Tibial artery (tissue), 4 donors: ENCODE measurements at places on chromosomes 12 and 14.
A peak's percentile ranks its signal among the peaks of the same experiment; 100 is the strongest.

GRCh38 chr12:107287436-107288413 is 194.4 kb upstream of the CRY1 start:
- DNase-seq: no peak

DNA sequence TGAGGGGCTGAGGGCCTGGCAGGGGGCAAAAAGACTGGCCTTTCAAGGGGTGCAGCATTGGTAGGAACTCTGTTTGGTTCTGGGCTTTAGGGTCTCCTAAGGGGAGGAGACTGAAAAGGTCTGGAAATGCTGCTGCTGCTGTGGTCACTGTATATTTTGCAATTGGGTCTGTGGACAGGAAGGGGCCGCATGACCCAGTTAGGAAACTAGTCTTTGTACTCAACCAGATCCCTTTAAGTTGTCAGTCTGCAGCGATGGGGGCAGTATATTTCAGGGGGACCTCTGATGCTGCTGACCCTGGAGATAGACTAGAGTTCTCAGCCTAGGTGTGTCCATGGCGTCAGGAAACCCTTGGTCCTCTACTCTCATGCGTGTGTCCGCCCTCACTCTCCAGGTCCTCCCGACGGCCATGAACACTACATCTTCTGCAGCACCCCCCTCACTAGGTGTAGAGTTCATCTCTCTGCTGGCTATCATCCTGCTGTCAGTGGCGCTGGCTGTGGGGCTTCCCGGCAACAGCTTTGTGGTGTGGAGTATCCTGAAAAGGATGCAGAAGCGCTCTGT is 4.0 kb downstream of the LTB4R start:
- DNase-seq: no peak

GRCh38 chr14:102548616-102549240 is 39.2 kb upstream of the ANKRD9 start:
- no peak for DNase-seq

GRCh38 chr12:106760184-106760531 is 14.3 kb upstream of the RIC8B start:
- no peak for DNase-seq

DNA sequence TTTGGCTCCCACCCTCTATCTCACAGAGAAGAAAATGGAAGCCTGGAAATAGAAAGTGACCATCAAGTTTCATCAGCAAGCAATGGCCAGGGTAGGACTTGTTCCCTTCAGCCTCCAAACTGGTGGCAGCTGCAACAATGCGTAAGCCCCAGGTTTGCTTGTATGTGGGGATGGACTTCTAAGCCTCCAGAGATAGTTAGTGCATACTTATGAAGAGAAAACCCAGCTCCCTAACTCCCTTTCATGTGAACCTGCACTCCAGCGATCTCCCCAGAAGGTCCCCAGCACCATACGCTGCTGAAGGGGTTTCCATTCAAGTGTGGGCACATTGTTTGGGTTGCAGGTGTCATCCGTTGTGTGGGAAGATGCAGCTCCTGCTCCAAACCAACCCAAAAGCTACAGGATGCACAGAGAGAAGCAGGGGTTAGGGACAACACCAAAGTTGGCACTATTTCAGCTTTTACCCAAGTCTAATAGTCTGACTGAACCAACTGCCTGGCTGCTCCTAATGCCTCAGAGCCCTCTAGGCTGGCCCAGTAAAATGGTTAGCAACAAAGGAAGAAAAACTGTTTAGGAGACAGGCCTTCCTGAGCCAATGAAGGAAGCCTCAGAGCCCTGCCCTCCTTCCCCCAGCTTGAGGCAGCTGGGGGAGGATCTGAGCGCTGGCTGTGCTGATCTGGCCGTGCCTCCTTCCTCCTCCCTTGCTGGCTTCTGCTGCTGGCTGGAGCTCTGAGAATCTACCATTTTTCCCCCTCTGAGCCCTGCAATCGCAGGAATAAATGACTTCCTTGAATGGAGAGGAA is 12.3 kb downstream of the ZFP36L1 start:
- DNase-seq: peak; percentile 74

DNA sequence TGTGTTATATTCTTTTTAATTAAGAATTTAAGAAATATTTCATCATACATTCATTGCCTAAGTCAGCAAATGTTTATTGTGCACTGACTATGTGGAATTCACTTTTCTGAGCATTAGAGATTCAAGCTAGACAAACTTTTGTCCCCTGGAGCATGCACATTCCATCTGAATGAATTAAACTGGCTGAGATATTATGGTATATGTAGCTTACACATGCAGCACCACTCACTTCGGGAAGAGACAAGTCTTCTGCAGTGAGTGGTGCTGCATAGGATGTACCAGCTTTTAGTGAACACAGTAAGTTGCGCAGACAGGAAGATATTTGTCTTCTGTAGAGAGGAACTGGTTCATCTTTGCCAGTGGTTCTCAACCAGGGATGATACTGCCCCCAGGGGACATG is 318.4 kb downstream of the SYT1 start:
- DNase-seq: no peak

DNA sequence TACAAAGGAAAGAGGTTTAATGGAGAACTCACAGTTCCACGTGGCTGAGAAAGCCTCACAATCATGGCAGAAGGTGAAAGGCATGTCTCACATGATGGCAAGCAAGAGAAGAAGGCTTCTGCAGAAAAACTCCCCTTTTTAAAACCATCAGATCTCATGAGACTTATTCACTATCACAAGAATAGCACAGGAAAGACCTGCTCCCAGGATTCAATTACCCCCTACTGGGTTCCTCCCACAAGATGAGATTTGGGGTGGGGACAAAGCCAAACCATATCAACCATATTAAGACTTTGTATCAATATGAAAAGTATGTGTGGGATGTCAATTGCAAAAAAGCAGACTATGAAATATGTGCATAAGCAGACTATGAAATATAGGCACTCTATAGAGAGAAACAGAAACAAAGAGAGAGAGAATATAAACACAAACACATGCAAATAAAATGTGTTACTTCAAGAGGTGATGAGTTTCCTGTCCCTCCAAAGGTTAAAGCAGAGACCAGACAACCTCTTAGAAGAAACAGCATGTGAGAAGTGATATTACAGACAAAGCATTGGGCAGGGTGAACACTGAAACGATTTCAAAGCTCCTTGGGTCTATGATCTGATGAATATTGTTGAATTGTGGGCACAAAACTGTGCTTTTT is 151.2 kb upstream of the KRR1 start:
- no peak for DNase-seq

DNA sequence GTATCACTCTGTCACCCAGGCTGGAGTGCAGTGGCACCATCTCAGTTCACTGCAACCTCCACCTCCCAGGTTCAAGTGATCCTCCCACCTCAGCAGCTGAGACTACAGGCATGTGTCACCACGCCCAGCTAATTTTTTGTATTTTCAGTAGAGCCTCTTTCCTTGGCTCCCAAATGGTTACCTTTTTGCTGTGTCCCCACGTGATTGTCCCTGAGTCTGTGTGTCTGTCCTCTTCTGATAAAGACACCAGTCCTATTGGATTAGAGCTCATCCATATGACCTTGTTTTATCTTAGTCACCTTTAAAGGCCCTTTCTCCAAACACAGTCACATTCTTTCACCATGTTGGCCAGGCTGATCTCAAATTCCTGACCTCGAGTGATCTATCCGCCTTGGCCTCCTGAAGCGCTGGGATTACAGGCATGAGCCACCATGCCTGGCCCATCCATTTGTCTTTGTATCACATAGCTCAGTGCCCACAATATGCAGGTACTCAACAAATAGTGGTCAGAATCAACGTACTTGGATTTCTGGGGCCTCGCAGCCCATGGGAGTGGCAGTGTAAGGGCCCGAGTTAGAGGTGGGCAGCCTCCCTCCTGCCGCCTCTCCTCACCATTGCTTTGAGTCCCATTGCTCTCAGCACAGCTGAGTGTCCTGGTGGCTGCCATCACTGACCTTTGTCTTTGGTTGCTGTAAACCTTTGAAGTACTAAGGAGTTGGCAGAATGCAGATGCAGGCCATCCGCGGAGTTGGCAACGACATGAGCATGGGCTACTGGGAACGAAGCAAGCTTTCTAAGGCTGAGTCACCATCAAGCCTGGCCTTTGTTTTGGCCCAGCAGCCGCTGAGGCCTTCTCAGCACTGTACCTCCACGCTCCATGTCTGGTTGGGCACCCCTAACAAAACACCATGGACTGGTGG is 9.3 kb downstream of the TPCN1 start:
- peak; percentile 62 for DNase-seq

DNA sequence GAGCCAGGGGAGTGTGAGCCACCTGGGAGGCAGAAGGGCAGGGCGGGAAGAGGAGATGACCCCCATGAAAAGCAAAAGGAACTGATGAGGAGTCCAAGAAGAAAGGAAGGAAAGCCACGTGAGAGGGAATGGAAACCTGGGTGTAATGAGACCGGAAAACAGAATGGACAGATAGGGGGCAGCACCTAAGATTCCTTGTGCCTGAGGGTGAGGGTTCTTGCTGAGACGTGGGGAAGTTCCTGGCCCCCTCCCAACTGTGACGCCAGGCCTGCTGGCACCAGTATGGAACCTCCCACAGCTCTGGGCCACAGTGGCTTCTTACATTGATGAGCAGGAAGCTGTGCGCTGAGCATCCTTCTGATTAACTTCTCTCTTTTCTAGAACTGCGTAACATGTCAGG is 30.8 kb downstream of the TTC7B start:
- DNase-seq: peak; percentile 61

GRCh38 chr12:43111608-43112007 is 440.4 kb downstream of the ADAMTS20 start:
- DNase-seq: no peak

- DNase-seq: no peak
These were observed 6.5 kb upstream of the DHRS7 start for GRCh38 chr14:60171690-60172089.

GRCh38 chr12:45575823-45576475 is 153.6 kb upstream of the ARID2 start:
- no peak for DNase-seq

- peak; percentile 55 for DNase-seq
These were observed 45.0 kb downstream of the TRAFD1 start for GRCh38 chr12:112170376-112170775.

DNA sequence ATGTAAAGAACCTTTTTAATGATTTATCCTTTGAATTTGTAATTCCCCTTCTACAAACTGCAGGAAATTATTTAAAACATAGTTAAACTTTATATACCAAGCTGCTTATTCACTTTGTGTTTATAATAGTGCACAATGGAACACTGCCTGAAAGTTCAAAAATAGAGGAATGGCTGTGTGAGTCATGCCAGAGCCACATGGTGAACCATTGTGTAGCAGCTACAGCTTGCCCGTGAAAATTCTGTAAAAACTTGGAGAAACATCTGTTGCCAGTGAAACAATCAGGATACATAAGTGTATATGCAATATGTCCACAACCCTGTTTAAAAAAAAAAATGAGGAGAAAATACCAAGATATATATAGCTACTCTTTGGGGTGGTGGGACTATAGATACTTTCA is 59.5 kb downstream of the VEZT start:
- no peak for DNase-seq

GRCh38 chr12:109864916-109865315 is 15.4 kb downstream of the GLTP start:
- no peak for DNase-seq

DNA sequence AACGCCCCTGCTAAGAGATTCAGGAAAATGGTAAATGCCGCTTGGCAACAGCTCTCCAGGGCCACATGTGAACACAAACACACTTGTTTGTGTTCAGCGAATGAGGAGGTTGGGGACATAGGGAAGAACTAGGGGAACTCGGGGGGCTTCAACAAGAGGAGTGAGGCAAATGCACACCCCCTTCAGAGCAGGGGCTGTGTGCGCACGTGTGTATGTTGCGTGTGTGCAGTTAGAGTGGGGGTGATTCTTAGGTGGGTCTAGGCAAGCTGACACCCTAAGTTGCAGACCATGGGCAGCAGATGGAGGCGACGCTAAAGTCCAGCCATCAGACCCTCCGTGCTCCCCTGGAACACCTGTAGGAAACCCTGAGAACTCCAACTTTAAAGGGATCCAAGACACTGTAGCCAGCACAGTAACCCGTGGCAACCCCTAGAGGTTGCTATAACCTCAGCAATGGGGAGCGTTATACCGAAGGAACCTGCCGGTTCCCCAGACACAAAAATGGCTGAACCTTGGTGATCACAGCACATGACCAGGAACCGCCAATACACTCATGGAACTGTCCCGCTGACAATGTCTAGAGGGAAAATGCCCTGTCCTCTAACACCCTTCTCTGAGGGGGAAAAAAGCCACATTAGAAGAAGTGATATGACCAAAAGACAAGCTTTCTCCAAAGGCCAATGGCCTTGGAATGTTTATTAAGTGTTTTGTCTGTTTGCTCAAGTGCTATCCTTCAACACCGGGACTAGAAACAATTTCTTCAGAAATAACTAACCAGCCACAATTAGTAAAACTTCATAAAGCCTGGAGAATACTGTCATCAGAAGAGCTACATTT is 86.5 kb upstream of the CEP83 start:
- no peak for DNase-seq

- DNase-seq: no peak
These were observed 95.8 kb downstream of the EPS8 start for GRCh38 chr12:15693228-15693911.

GRCh38 chr14:104486222-104486923 is 93.2 kb upstream of the C14orf180 start:
- no peak for DNase-seq

GRCh38 chr14:48008646-48009045 is 333.2 kb upstream of the MDGA2 start:
- no peak for DNase-seq

- no peak for DNase-seq
These were observed 184.8 kb upstream of the PDE3A start for GRCh38 chr12:20183563-20183962.

DNA sequence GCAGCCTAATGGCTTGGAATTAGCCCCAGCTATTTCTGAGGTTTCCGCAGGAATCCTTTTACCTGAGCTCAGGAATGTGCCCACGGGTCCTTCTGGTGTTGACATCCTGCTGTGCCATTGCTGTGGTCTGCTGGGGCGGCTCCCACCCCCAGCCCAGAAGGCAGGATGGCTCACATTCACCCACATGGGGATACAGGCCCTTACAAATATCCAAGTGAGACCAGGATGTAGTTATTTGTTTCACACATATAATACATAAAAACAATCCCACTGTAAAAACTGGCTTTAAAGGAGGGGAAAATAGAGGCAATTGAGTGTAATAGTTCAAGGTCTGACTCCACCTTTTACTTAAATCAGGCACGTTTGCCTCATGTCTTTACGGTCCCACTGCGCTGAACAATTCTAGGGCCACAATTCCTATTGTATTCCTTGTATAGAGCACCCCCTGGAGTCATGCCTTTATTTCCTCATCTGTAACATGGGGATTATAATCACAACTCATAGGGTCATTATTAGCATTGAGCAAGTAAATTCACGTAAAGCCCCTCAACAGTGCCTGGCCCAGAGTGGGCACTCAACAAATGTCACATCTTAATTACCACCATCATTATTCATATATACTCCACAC is 57.2 kb upstream of the FICD start:
- DNase-seq: no peak

- DNase-seq: no peak
These were observed 53.6 kb upstream of the EIF5 start for GRCh38 chr14:103280278-103280928.

GRCh38 chr12:55172686-55173085 is 46.5 kb downstream of the OR9K2 start:
- DNase-seq: no peak

GRCh38 chr14:85535321-85535720 is 5.4 kb downstream of the FLRT2 start:
- DNase-seq: no peak

GRCh38 chr14:57352396-57353170 is 37.8 kb upstream of the NAA30 start:
- no peak for DNase-seq
